Effector CD8-positive, alpha-beta T cell (primary cell): ENCODE measurements at places on chromosomes 3 and 15.

DNA sequence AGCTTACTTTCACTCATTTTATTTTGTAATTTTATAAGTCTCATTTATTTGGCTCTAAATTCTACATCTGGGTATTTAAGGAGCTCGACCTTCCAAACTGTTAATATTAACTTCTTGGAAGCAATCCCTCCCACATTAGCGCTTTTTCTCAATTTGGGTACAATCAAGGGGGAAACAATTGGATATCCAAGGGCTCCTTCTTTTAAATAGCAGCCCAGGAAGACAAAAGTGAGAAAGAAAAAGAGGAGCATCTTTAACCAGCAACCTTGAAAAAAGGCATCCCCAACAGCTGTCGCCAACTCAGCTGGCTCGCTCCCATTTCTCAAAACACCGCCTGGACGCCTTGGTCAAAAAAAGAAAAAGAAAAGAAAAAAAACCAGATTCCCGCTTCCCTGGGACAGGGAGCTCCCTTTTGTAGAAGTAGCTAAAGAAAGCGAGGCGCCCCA, 873 bp downstream of the C3orf70 start:
- DNase-seq: no peak

- DNase-seq: no peak
These were observed 128.4 kb upstream of the HACD2 start for GRCh38 chr3:123713211-123713610.

GRCh38 chr3:53671192-53671960, 174.8 kb downstream of the CHDH start:
- no peak for DNase-seq

DNA sequence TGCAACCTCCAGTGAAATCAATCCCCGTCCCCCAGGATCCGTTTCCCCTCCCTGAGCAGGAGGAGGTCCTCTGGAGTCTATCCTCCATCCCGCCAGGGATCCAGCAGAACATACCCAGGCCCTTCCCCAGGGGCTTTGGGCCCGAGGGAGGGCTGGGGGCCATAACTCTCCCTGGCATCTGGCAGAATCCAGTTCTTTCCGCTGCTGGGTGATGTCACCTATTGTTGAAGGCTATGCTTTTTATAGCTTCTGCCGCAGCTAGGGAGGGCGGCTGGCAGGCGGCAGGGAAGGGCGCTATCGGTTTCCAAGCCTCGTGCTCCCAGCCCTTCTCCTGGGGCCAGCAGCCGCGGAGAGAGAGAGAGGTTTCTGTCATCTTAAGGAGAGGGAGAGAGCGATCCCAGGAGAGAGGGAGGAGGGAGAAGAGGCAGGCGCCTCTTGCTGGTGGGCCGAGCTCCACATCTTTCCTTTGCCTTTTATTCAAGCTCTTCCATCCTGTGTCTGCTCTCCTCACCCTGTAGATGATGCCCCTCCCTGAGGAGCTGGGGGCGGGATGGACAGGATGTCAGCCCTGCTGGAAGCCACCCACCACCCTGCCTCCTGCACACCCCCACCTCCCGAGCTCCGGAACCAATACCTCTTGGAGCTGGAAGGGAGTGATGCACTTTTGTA, 120.1 kb downstream of the ANP32A start:
- no peak for DNase-seq

DNA sequence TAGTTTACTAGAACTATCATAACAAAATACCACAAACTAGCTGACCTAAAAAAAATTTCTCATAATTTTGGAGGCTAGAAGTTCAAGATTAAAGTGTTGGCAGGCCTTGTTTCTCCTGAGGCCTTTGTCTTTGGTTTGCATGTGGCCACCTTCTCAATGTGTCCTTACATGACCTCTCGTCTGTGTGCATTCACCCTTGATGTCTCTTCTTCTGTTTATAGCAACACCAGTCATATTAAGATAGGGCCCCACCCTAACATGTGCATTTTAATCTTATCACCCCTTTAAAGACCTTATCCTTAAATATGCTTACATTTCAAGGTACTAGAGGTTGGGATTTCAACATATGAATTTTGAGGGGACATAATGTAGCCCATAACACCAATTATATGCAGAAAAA, 177.0 kb downstream of the ZBBX start:
- DNase-seq: no peak

DNA sequence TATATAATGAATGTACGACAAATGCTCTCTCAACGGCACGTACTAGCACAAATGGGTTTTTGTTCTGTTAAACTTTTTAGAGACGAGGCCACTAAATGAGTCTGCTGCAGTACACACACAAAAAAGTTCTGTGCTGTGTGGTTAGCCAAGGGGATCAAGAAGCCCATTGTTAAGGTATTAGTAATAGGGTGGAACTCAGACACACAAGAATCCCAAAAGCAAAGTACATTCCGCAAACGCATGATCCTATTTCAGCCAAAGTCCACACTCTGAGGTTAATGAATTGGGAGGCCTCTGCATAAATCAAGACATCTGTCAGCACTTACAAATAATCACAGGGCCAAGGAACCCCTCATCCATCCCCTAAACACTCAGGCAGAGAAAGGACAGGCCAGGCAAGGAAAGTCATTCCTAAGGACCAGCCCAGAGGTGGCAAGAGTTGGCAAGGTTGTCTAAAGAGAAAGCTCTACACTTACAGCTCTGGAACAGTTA, 12.1 kb downstream of the OSBPL10 start:
- no peak for DNase-seq

- no peak for DNase-seq
These were observed 64.8 kb downstream of the FAM43A start for GRCh38 chr3:194750491-194750828.

DNA sequence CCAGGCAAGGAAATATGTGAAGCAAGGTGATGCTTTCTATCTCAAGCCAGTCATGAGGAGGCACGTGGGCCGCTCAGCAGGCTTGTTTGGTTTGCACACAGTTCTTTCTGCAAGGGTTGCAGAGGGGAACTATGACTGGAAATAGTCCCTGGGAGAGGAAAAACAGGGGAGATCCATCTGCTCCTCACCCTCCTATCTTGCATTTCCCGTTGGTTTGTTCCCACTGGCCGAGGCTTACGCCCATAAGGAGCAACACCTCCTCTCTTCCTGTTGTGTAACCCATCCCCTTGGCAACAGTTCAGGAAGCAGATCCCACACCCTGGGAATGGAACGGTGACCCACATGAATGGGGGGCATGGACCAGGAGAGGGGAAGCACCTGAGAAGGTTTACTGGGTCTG, 72.1 kb upstream of the MAGI1 start:
- DNase-seq: no peak

DNA sequence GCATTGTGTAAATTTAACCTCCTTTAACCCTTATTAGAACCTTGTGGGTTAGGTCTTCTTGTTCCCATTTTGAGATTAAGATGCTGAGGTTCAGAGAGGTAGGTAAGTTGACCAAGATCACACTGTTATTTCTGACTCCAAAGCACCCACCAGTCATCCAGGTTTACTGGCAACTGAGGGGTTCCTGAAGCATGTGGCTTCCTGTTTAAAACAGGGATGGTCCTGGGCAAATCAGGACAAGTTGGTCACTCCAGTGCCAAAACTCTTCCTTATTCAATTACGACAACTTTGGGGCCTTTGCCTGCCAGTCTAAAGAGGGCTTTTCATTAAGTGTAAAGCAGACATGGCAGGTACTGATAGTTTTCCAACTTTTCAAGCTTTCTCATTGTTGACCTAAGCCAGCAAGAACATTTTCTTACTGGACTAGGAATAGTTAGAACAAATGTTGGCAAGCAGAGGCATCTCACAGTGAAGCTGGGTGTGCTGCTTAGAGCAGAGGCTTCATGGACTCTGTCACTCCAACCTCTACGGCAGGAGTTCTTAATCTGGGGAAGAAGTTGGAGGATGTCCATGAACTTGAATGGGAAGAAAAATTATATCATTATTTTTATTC, 149.4 kb upstream of the ADAMTS9 start:
- no peak for DNase-seq

DNA sequence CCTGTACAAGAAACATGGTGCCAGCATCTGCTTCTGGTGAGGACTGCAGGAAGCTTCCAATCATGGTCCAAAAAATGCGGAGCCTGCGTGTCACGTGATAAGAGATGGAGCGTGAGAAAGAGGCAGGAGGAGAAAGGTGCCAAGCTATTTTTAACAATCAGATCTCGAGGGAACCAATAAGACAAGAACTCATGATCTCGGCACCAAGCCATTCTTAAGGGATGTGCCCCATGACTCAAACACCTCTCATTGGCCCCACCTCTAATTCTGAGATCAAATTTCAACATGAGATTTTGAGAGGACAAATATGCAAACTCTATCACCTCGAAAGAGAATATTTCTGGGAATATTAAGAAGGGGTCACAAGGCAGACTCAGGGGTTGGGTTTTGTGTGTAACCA, 107.2 kb downstream of the PYDC2 start:
- DNase-seq: no peak

DNA sequence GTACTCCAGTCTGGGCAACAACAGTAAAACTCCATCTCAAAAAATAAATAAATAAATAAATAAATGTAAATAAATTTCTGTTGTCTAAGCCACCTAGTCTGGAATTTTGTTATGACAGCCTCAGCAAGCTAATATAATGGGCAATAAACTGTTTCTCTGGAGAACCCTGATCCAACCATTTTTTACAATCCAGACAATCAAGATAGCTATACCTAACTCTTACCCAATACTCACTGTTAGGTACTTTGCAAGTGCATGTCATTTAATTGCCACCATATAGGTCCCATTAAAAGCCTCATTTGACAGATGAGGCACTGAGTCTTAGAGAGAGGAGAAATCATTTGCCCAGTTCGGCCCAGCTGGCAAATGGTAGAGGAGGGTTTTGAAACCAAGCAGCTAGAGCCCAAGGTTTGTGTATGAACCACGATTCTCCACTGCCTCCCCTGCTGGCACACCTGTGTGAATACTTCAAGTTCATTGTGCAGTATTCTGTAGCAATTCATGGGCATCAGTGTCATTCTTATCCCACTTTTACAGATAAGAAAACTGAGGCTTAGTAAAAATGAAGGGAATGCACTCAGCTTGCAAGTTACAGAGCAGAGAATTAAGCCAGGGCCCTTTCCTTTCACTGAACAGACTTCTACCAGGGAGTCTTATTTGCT, 107.0 kb upstream of the UBE2E1 start:
- DNase-seq: no peak

GRCh38 chr15:60660290-60661051, 181.5 kb upstream of the ICE2 start:
- no peak for DNase-seq

DNA sequence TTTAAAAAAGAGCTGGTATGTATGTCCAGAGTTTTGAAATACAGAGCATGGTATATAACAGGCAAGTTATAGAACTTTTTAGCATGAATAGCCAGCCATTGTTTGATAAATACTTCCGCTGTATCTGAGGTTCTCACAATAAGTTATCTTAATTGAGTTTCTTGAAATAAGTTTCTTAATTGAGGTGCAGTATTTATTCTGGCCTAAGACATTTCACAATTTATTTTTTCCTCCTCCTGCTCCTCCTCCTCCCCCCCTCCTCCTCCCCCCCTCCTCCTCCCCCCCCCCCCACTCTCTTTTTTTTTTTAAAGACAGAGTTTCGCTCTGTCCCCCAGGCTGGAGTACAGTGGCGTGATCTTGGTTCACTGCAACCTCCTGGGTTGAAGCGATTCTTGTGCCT, 83.4 kb downstream of the VPS8 start:
- no peak for DNase-seq

DNA sequence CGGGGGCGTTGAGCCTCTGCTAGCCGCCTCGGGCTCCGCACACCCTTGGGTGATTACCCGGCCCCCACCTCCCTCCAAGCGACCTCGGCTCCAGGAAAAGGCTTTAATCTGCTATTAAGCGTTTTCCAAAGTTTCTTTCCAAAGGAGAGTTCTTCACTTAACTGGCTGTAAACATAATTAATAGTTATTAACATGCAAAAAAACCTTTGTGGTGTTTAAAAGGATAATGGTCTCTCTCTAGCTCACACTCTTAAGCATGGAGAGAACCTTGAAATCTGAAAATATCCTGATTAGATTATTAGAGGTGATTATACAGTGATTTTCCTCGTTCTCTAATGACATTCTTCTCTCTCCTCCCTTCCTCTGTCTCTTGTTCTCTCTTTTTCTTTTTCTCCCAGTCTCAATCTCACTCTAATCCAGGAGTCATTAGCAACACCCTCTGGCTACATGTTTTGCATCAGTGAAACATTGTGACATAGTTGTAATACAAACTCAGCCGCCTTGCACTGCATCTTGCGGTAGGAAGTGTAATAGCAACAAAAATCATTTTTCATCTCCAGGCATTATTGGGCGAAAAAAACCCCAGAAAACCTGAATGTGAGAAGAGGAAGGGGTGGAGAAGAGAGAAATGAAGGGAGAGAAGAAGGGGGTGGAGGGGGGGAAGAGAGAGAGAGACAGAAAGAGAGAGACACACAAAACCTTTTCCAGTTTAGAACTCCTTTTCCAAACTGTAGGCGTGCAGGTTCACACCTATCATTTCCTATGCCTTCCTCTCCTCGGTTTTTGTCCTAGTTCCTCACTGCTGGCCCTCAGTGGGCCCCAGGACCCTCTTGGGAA, 24.4 kb downstream of the NR2F2 start:
- no peak for DNase-seq

GRCh38 chr3:106587551-106587950, 718.7 kb upstream of the CBLB start:
- no peak for DNase-seq

DNA sequence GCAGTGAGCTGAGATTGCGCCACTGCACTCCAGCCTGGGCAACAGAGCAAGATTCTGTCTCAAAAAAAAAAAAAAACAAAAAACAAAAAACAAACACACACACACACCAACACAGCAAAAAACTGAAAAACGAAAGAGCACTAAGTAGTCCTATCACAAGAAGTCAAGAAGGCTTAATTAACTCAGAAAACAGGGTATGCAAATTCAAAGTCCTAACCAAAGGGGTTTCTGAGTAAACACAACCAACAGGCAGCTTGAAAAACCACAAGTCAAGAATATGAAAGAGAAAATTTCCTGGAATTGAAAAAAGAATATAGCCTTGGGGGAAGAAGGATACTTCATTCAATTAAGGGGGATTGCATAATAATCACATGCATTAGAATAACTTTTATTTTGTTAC, 37.7 kb upstream of the PARP14 start:
- no peak for DNase-seq

DNA sequence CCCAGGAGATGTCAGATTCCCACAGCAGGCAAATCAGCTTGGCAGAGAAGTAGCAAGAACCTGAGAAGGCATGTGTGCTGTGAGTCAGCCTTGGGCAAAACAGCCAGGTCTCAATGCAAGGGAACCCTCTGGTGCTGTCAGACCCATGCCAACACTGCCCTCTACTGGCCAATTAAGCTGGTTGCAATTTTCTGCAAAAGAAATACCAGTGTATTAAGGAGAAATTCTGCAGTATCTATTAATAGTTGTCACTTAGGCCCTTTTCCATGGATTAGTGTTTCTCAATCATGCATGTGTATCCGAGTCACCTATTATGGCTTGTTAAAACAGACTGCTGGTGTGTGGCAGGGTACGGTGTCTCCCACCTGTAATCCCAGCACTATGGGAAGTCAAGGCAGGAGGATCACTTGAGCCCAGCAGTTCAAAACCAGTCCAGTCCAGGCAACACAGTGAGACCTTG, 26.2 kb downstream of the MAP4 start:
- peak; percentile 48 for DNase-seq
